CD4-positive, alpha-beta T cell treated with Interleukin-15 for 4 hours (primary cell): ENCODE measurements at places on chromosomes 4 and X.

DNA sequence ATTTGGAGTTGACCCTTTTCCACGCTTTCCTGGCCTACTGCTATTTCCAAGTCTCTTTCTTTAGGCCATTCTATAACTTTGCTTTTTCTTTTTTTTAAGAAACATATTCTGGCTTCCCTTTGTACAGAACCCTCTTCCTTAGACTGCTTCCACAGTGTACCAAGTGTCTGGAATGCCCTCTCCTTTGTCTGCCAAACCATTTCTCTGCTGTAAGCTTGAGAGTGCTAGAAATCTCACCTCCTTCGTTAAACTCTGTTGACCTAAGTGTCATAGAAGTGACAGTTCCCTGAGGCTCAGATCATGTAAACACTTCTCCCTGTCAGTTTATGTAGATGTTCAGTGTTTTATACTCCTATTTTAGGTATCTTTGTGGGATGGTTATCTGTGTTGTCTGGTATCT, 108.4 kb downstream of the EDA start:
- DNase-seq: no peak

DNA sequence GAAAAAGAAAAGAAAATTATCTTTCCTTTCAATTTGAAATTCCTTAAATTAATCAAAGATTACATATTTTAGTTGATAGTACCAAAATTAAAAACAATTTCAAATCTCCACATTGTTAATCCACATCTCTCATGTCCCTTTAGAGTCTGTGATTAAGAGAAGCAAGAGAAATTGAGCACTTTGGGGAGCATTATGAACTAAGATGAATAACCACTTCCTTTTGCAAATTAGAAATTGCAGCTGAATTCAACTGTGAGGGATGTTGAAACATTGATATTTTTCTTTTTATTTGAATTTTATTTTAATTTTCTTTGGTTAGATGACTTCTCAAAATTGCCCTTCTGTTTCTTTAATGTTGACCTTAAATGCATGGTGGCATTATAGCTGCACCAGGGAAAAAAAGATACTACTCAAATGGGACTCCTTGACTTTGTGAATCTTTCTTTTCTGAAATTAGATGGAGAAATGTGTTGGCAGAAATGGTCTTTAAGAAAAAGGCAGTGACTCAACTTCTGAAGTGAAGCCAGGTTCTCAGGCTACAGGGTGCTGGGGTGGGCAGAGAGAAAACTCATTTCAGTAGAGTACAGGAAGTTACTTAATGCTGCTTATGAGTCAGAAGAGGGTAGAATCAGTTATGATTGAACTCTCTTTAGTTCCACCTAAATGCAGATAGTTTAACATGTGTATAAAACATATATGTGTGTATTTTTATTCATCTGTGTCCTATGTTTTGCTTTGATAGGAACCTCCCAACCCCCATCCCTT, 92.0 kb upstream of the TNIP3 start:
- peak; percentile 74 for DNase-seq

DNA sequence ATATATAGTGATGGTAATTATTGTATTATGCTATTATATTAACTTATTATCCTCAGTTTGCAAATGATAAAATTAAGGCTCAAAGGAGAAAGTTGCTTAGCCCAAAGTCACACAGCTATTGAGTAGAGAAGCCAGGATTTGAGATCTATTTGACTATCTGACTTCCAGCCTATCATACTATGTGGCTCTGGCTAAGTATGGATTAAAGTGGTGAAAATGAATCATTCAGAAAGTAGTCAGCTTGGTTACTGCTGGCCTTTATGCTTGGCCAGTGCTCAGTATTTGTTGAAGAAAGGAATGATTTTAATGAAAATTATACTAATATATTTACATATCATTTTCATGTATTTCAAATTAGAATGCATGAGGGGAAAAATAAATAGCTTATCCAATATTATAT, 219.8 kb downstream of the SHROOM3 start:
- no peak for DNase-seq

GRCh38 chrX:6383488-6383887, 151.4 kb downstream of the VCX3A start:
- DNase-seq: no peak

DNA sequence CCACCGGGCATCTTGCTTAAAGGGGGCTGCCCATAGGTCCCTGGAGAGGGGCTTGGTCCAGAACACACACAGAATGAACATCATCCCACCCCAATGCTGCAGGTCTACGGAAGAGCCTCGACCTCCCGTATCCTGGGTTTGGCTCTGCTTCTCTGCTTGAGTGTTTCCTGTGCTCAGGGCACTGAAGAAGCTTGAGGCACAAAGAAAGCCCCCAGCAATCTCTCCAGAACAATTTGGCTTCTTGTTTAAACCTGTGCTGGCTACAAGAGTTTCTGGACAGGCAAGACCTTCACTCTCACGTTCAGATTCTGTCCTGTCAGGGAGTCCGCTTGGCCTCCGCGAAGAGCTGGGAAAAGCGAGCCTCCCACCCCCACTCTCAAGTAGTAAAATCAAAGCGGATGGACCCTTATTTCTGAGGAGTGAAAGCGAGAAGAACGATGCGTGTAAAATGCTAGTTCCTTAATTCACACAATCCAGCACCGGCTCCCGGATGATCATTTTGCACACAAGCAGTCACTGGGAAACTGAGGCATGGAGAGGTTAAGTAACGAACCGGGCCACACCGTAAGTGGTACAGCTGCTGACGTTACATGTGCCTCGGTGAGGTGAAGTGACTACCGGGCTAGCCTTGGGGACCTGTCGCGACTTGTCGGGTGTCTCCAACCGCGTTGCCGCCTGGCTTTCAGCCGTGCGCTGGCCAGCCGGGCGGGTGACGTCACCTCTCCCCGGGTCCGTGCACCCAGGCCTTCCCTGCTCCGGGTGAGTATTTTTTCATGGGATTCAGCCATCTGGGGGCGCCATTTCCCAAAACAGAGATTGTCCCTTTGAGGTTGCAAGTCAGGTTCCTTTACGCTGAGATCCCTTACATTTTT, 3.1 kb upstream of the SFRP2 start:
- DNase-seq: no peak

- no peak for DNase-seq
These were observed 43.1 kb downstream of the MAB21L2 start for GRCh38 chr4:150625033-150625432.

DNA sequence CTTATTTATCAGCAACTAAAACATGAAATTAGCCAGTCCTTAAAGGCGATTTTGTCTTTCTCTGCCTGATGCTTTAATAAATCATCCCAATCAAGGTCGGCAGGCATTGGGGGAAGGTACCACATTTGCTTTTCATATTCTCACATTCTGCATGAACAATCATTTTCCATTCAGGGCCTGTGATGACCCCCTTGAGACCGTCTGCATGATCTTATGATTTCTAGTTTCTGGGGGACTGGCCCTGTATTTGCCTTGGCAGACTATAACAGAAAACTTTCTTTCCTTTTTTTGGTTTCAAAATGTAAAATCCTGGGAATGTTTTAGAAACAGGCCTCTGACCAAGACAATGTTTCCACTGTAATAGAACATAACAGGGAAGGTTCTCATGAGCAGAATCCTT, 296.8 kb downstream of the IDS start:
- no peak for DNase-seq

GRCh38 chrX:23554304-23554703, 113.0 kb upstream of the PRDX4 start:
- no peak for DNase-seq

DNA sequence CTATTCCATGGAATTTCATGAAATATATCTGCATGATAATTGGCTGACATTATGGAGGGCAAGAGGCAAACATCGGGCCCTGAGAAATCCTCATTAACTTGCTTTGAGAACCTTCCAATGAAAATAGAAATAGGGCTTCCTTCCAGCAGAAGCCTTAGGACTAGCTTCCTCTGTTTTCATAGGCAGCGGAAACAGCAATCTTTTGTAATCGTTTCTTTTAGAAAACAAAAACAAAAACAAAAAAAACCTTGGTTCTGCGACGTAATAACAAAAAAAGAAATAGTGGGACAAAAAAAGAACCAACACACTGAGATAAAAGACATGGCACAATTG, 62.9 kb downstream of the GEMIN8 start:
- no peak for DNase-seq
